Ecto neural progenitor cell (in vitro differentiated cells): ENCODE measurements at places on chromosomes 11 and 22.

DNA sequence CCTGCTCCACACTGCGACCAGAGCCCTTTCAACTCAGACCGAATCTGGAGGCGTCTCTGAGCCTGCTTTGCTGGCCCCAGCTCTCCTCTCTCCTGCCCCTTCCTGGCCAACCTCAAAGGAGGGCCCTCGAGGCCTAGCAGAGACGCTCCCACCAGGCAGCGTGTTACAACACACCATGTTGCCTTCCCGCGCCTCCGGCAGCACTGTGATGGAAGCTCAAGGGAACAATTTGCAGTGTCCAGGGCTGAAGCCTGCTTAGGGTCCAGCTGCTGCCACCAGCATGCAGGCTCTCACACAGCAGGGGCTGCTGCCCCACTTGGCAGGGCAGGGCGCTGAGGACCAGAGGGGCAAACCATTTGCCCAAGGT is 18.4 kb downstream of the LINC01488 start:
- no peak for DNase-seq

- DNase-seq: no peak
Observed at GRCh38 chr22:44759001-44759400, 6.6 kb downstream of the ARHGAP8 start.

DNA sequence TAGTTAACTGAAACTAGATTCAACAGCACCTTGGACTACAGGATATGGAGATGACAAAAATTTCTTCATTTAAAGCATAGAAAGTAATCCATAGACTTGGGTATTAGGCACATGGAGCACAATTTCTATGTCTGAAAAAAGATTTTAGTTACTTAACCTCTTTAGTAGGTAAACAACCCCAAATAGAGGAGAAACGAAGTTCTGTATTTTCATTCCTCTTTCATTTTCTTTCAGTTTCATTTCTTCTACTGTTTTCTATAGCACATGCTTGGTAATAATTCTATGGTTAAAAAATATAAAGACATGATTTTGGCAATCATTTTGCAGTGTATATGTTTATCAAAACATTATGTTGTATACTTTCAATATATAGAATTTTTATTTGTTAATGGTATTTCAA is 99.5 kb downstream of the CASP12 start:
- no peak for DNase-seq

GRCh38 chr22:46514592-46515207 is 22.7 kb downstream of the CELSR1 start:
- DNase-seq: peak; percentile 47

DNA sequence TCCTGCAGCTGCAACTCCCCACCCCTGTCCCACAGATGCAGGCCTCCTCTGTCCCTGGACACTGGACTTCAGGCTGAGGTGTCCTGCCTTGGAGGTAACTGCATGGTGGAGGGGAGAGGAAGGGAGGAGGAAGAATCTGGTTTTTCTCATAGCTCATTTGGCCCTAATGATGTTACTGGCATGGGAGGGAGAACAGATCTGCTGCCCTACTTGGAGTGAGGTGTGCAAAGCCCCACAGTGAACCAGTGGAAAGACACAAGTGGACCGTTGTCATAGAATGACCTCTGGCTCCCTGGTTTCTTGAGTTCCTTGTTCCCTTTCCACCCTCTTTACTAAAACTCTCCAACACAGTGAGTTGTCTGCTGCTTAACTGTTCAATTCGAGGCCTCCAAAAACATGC is 215.9 kb downstream of the BARX2 start:
- DNase-seq: no peak

- no peak for DNase-seq
Observed at GRCh38 chr11:126817096-126817495, 183.5 kb downstream of the KIRREL3 start.

- no peak for DNase-seq
Observed at GRCh38 chr11:124195189-124195734, 12.1 kb downstream of the OR10D3 start.

- no peak for DNase-seq
Observed at GRCh38 chr22:31276426-31277167, 15.7 kb downstream of the PIK3IP1 start.

GRCh38 chr11:79670882-79671281 is 230.1 kb upstream of the TENM4 start:
- DNase-seq: no peak

DNA sequence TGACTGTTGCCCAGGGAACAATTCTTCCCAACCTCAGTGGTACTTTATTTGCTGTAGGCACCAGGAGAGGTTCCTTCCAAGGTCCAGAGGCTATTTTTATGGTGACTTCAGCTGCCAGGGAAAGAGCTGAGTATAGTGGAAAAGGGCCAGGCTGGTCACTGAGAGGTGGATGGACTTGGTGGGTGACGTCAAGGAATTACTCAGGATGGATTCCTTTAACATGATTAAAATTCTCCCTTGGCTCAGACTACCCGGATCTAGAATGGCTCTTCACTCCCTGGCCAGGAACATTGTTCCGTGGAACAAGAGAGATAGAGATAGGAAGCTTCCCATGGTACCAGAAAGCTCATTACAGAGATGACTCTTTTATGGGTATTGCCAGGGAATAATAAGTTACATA is 8.7 kb upstream of the CALCA start:
- DNase-seq: no peak

- DNase-seq: no peak
Observed at GRCh38 chr11:65290448-65291165, 24.1 kb upstream of the CDC42EP2 start.

- no peak for DNase-seq
Observed at GRCh38 chr11:128764424-128765095, 70.7 kb downstream of the FLI1 start.

DNA sequence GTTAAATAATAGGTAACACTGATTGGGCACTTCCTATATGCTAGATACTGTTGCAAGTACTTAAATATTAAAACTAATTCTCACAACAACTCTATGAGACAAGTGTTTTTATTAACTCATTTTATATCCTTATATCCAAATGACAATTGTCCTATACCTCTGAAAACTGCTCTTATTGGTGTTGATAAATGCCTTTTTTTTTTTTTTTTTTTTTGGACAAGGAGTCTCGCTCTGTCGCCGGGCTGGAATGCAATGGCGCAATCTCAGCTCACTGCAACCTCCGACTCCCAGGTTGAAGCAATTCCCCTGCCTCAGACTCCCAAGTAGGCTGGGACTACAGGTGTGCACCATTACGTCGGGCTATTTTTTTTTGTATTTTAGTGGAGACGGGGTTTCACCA is 41.6 kb downstream of the MRTFA start:
- DNase-seq: no peak

GRCh38 chr11:22768281-22768680 is 61.3 kb downstream of the SVIP start:
- no peak for DNase-seq

DNA sequence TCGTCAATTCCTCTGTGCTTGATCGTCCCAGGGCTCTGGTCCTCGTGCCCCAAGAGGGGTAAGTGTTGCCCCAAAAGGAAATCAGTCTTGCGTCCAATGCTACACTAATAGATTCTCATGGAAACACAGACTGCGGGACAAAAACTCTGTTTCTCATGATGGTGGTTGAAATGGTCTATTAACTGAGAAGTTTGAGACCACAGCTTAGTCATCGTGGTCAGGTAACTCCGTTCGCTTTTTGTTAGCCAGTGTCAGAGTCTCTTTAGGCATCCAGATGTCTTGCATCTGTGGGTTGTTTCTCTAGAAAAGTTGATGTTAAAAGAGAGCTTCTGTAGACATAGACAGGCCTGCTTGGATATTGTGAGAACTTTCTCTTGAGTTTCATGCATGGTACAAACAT is 104.6 kb upstream of the SORL1-AS1 start:
- DNase-seq: no peak

DNA sequence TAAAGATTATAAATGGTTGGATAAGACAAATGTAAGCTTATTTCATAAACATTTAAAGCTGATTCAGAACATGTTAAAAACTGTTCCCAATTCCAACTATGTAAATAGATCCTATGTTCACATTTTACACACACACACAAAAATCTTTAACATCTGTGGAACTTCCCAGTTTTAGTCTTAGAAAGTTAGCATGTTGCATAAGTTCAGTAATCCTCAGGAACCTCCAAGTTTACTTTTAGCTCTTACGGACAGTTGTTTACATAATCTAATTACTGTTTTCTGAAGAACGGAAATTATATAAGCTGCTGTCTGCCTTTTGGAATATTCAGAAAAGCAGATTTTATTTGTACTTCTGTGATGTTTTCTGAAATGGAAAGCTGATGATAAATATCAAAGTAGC is 53.3 kb downstream of the PANX1 start:
- no peak for DNase-seq

DNA sequence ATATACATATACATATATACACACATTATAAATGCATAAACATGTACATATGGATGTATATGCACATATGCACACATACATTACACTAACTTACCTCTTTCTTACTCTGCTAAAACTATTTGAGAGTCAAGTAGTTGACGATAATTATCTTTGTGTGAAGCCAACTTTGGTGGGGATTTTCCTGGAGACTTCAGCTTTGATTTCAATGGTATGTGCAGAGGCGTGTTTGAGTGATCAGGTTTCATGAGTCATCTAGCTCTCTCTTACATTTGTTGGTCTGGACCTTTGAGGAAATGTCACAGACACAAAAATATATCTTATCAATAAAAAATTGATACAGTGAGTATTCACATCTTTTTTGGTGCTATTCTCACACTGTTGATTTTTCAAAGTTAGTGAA is 769.1 kb upstream of the LUZP2 start:
- no peak for DNase-seq

DNA sequence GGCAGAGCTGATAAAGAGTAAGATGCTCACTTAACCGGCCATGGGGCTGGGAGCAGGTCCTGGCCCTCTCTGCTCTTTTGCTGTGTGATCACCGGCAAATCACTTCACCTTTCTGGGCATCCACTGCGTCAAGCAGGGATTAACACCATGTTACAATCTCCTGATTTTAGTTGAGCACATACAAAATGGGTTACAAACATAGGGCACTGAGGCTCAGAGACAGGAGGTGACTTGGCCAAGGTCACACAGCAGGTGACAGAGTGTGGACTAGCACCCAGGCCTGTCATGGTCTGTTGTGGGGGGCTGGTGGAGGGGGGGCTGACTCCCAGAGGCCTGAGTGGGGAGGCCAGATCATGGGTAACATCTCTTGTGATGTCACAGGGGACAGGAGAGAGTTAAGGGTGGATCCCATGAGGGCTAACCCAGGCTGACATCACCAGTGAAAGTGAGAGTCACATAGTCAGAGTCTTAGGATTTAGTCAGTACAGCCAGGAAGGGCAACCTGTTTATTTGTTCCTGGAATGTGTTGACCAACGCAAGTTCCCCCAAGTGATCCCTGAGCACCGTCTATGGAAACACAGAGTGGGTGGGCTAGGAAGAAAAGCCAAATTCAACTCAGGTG is 27.8 kb downstream of the GDPD5 start:
- DNase-seq: no peak

DNA sequence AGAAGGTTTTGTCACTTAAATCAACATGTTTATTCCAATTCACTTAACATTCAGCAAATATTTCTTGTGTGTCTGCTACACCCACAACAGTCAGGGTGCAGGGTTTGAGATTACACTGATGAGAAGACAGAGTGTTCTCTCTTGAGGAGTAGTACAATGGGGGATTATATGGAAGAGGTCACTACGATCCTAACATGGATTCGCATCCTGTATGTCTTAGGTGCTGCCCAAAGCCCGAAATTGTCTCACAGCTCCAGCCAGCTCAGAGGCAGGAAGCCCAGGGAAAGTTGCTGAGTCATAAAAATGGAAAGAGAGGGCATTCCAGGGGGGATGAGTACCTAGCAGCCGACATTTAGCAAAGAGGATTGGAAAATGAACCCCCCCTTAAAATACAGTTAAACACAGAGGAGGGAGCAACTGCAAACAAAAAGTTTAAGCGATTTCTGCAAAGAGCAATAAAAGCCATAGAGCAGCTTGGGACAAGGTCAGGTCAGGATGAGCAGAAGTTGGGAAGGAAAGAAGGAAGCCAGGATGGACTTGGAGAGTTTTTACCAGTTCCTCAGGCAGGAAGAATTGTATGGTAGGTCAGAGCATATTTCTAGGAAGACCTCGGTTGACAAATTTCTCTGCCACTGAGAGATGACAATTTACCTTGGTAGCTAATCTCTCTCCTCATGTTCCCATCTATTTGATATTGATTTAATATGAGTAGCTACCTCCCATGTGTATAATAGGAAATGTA is 49.5 kb downstream of the IGLL5 start:
- no peak for DNase-seq

GRCh38 chr11:26964339-26964738 is 29.6 kb upstream of the FIBIN start:
- no peak for DNase-seq

GRCh38 chr11:96967616-96968015 is 577.8 kb downstream of the JRKL start:
- no peak for DNase-seq

DNA sequence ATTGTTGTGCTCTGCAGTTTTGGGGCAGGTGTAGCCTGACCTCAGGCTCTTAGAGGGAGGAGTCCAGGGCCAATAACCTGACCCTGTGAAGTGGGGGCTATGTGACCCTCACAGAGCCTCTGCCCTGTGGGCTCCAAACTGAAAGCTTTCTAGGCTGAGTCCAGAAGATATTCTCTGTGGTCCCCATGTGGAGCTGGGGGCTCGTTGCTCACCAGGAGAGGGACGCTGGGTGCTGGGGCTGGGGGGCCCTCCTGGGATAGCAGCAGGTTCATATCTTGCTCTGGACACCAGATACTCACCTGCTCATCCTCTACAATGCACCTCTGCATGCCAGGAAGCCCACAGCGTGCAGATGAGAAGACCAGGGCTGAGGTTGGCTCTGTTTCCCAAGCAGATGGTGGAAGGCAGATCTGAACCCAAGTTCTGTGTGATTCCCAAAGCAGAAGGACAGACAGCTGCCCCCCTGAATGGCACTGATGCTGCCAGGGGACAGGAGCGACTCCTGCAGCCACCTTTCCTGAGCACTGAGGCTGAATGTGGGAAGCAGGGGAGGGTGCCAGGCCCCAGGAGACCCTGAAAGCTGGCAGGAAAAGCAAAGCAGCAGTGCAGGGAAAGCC is 1022.0 kb downstream of the TBC1D22A start:
- peak; percentile 20 for DNase-seq

DNA sequence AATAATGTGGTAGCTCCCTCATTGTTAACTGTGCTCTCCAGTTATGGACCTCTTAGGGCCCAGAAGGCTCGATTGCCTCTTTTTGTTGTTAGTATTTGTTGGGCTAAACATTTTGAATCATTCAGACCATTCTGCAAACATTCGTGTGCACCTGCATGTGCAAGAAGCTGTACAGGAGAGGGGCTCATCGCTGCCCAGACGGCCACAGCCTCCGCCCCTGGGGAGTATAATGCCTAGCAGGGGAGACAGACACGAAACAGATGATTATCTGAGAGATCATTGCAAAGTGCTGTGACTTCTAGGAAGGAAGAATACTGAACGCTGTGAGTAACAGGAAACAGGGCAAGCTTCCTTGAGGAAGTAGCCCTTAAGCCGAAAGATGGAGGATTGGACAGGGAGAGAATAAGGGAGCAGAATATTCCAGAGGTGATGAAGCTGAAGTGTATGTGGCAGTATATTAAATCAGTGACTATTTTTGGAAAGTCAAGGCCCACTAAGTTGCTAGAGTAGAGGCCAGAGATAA is 123.3 kb upstream of the RASSF10 start:
- no peak for DNase-seq

GRCh38 chr11:18304745-18305144 is 17.2 kb downstream of the HPS5 start:
- no peak for DNase-seq

- peak; percentile 23 for DNase-seq
Observed at GRCh38 chr22:44413211-44413610, 84.8 kb downstream of the RTL6 start.

GRCh38 chr22:31625661-31626426 is 36.2 kb downstream of the PISD start:
- DNase-seq: peak; percentile 82
